ENCODE measurements at places on chromosomes 1 and 21.
A peak's percentile ranks its signal among the peaks of the same experiment; 100 is the strongest.

DNA sequence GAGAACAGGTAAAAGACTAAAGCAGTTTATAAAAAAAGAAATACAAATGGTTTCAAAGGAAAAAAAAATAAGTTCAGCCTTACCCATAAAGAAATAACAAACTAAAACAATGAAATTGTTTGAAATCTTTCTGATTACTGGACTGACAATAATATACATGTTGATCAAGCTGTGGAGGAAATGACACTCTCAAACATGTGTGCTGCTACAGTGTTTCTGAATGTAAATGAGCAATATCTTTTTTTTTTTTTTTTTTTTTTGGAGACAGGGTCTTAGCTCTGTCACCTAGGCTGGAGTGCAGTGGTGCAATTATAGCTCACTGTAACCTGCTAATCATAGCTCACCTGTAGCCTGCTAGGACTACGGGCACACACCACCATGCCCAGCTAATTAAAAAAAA lies 6.5 kb downstream of the EPS15 start:
- DNase-seq = no peak

- DNase-seq = no peak
Measured at GRCh38 chr1:62385923-62386322, 50.9 kb upstream of the USP1 start.

DNA sequence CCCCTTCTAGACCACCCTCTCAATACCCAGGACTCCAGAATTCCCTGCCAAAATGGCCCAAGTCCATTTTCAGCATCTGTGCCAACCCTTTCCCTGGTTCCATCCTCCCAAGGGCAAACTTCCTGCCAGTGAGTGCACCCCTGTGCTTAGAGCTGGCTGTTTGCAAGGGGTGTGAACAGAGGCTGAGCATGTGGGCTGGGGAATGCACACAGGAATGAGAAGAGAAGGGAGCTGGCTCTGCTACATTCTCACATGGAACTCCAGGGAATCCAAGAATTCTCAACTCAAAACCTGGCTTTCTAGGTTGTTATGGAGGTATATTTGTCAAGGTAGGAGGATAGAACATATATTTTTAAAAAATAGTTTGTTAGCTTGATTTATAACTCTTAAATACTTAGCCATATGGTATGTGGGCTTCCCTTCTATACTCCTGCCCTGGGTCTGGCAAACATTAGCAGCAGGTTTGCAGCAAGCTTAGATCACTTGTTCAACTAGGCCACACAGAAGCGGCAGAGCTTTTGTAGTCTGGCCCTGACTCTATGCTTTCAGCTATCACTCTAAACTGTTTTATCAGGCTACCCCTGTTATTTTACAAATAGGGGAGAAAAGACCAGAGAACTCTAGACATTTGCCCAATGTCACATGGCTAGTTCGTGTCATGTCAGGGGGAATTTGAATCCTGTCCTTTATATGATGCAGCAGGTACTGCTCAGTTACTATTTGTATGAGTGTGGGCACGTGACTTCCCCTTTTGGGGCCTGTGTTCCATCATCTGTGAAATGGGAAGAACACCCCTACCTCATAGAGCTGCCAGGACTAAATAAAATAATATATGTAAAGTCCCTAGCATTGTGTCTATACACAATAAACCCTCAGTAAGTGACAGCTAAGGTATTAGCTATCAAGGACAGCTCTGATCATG lies 8.1 kb upstream of the STMN1 start:
- DNase-seq = peak; percentile 27

DNA sequence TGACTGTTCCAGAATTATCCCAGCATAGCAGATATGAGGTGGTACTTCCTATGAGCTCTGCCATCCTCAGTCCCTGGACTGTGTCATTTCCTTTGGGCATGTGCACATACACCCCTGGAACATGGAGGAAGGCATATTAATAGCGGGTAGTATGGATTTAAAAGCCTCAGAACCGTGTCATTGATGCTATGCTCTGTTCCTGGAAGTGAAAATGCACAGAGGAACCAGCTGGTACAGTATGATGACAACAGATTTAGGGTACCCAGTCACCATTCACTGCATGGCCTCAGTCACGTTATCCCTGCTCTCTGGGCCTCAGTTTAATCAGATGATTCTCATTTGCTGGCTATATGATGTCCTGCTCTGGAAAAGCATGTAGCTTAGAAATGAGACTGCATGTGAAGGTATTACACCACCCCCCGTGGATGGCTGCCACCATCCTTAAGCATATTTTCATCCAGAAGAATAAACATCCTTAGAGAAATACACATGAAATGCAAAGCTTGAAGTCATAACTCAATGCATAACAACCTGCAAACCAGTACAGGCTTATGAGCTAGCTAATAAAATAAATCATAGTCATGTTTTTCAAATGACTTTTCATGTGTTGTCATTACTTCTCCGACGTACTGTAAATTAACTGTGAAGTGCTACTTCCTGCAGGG lies 37.8 kb downstream of the SETD4 start:
- no peak for DNase-seq

DNA sequence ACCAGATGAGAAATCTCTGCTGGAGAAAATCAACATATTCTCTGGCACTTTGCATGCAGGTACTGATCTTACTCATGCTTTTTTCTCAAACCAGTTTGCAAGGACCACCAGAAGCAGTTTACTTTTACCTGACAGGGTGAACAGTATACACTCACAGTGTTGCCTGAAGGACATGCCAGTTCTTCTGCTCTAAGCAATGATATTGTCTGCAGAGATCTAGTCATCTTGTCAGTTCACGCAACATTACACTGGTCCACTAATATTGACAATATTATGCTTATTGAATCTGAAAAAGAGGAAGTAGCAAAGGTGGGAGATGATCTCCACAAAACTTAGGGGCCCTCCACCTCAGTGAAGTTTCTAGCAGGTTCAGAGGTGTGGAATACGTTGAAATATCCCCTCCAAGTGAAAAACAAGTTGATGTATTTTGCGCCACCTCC lies 3.8 kb upstream of the S100B start:
- no peak for DNase-seq

DNA sequence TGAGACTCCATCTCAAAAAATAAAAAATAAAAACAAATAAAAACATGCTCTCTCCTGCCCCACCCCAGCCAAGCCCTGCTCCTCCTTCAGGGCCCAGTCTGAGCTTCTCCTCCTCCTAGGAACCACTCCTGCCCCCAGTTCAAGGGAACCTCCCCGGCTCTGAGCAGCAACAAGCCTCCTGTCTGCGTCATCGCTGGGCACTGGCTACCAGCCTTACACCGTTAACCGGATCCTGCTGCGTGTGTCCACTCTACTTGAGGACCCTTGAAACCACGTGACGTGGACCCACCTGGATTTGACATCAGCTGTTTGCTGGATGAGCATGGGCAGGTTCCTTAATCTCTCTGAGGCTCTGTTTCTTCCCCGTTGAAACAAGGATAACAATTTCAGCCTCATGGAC lies 1.6 kb upstream of the TAS1R2 start:
- no peak for DNase-seq
